ENCODE measurements at places on chromosomes 11 and 22.
A peak's percentile ranks its signal among the peaks of the same experiment; 100 is the strongest.

- peak; percentile 97 for DNase-seq
Measured at GRCh38 chr22:46754110-46754799, 8.2 kb upstream of the TBC1D22A start.

DNA sequence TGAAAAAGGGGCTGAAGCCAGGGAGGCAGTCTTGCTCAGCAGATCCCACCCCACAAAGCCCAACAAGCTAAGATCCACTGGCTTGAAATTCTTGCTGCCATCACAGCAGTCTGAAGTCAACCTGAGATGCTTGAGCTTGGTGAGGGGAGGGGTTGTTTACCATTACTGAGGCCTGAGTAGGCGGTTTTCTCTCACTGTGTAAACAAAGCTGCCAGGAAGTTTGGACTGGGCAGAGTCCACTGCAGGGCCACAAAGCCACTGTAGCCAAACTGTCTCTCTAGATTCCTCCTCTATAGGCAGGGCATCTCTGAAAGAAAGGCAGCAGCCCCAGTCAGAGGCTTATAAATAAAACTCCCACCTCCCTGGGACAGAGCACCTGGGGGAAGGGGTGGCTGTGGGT, 746.1 kb upstream of the LRRC4C start:
- DNase-seq = no peak

DNA sequence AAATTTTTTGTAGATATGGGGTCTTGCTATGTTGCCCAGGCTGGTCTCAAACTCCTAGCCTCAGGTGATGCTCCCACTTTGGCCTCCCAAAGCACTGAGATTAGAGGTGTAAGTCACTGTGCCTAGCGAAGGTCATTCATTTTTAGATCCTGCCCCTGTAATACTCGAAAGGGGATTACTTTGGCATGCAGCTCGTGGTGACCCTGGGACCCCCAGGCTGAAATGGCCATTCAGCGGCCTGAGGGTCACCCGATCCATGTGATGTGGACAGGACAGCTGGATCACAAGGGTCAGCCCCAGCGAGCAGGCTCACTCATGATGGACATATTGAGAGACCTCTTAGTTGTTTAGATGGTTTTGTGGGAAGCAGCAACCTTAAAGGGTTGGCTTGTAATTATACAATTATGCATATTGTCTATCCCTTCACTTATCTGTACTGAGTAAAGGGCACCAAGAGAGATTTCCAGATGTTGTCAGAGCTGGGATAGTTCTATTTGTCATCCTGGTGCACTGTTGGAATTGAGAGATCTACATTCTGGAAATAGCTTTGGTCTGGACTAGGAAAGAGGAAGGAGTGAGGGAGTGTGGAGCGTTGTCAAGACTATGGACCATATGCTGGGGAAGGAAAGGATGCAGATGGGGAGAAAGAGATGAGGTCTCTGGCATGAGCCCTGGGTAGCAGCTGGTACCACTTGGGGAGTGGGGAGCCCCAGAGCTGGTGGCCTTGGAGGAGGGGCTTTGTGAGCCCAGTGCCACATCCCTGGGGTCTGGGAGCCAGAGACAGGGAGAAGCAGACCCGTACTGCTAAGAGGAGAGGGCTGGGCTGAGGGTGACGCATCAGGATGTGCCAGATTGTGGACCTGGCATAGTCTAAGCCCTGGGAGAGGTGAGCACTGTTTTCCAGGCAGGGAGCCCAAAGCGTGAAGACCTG, 15.5 kb downstream of the RHBDD3 start:
- no peak for DNase-seq

DNA sequence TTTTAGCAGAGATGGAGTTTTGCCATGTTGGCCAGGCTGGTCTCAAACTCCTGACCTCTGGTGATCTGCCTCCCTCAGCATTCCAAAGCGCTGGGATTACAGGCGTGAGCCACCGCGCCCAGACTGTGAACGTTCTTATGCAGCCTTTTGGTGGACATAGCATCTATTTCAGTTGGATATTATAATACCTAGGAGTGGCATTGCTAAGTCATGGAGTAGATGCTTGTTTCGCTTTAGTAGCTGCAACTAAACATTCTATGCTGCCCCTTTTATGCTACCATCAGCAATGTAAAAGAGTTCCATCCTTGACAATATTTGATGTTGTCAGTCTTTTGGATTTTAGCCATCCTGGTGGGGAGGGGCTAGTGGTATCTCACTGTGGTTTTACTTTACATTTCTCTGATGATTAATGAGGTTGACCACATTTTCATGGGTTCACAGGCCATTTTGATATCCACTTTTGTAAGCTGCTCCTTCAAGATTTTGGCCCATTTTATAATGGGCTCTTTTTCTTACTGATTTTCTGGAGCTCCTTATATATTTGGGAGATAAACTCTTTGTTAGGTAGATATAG, 16.5 kb upstream of the APOBEC3A start:
- peak; percentile 12 for DNase-seq

DNA sequence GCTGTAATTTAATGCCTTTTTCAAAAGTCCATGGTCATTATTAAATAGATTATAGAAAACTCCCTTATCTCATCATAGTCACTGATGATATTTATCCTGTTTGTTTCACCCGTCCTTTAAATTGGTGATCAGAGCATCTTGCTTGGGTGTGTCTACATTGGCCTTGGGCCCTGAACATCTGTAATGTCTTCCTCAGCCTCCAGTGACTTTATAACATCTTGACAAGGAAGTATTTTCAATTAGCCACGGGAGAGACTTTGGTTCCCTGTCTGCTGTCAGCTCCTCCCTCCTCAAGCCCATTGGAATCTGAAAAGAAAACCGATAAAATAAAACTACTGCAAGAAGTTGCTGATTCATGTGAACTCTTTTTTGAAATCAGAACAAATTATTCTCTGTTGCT, 116.9 kb upstream of the TTC12 start:
- DNase-seq = no peak

GRCh38 chr11:779955-780532, 2.8 kb upstream of the GATD1 start:
- no peak for DNase-seq

DNA sequence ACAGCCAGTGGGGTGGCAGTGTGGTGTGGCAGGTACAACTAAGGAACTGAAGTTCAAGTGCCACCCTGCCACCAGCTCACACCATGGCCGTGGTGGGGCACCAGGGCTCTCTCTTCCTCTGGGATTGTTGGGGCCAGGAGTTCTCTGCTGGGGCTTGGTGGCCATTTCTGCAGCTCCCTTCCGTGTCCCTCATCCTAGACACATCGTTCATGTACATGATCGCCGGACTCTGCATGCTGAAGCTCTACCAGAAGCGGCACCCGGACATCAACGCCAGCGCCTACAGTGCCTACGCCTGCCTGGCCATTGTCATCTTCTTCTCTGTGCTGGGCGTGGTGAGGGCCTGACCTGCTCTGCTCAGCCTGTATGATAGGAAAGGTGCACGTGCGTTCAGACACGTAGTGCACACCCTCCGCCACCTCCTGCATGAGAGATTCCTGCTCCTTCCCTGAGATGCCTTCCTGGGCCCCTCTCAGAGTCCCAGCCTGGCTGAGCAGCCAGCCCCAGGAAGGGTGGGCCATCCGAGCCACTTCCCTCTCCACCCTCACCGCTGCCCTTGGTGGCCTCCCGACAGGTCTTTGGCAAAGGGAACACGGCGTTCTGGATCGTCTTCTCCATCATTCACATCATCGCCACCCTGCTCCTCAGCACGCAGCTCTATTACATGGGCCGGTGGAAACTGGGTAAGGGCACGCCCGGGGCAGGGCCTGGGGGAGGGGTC, 7.3 kb upstream of the TAGLN start:
- DNase-seq = no peak

DNA sequence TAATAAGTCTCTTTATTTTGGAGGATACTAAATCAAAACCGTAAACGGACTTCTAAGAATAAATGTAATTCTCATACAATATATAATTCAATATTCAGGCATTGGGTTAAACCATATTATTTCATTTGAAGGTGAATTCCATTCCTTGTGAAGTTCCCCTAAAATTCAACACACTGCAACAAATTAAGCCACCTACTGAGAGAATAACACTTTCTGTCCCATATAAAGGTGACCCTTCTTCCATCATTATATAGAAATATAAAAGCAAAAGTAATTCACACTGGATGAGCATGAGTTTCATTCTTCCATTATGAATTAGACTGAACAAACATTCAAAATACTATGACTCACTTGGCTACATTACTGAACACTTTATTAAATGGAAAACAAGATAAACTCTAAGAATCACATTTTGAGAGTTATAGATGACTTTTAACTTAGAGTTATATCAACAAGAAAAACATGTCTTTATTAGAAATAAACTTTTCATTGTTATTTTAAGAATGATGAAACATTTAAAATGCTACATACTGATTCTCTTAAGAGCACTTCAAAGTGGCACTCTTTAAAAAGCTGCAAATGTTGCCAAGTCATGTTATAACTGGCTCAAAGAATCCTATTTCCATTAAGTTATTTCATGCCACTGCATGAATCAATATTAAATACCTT, 2.8 kb downstream of the SESN3 start:
- peak; percentile 29 for DNase-seq

- DNase-seq = no peak
Measured at GRCh38 chr11:78841456-78842060, 266.9 kb upstream of the NARS2 start.

DNA sequence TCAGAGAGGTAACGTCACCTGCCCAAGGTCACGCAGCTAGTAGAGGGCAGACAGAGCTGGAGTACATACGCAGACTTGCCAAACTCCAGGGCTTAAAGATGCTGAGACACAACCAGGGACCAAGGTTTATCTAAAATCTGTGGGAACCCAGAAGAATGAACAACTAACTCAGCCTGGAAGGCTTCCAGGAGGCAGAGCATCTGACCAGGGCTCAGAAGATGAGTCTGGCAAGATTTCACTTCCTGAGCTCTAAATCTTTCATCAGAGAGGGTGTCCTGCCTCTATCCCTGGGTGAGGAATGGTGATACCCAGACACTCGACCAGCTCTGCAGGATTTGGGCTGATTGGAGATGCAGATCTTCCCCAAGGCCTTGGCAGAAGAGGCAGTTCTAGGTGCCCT, 9.1 kb downstream of the GAL3ST1 start:
- DNase-seq = no peak

Measured in astrocyte (in vitro differentiated cells and primary cell).